ENCODE measurements at places on chromosomes 1 and 21.
A peak's percentile ranks its signal among the peaks of the same experiment; 100 is the strongest.

DNA sequence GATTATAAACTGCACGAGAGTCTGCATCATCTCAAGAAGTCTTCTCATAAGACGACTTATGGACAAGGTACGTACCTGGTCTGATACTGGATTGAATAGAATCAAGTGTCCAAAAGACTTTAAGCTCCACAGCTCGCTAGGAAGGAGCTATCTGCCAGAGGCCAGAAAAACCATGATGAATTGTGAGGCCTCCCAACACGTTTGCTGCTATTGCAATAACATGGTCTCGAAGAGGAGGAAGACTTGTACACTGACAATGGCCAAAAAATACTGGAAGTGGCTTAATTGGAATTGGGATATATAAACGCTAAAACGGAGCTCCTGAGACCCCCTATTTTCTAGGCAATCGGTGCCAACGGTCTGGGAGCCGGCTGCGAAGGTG, 534 bp downstream of the DNAJC28 start:
- no peak for DNase-seq

- no peak for DNase-seq
Observed at GRCh38 chr1:18109058-18109755, 1.6 kb downstream of the IGSF21 start.

GRCh38 chr1:21355956-21356355, 65.7 kb upstream of the ECE1 start:
- no peak for DNase-seq

- no peak for DNase-seq
Observed at GRCh38 chr1:104621221-104621620, 871.5 kb downstream of the AMY1C start.

DNA sequence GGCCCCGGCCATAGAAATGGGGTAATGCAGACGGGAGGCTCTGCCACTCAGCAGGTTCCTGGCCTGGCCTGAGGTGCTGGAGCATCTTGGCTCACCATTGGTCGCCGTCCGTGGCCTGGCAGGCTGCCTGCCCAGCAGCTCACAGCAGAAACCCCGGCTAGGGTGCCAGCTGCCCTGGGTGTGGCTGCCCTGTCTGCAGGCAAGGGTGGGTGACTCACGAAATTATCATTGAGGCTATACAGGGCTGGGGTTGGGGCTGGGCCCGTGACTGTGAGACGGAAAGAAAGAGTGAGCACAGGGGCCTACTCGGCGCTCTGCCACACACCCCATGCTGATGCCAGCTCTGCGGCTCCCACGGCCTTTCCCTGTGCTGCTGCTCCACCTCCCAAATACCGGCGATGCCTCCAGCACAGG, 8.0 kb upstream of the PKP1 start:
- peak; percentile 93 for DNase-seq

DNA sequence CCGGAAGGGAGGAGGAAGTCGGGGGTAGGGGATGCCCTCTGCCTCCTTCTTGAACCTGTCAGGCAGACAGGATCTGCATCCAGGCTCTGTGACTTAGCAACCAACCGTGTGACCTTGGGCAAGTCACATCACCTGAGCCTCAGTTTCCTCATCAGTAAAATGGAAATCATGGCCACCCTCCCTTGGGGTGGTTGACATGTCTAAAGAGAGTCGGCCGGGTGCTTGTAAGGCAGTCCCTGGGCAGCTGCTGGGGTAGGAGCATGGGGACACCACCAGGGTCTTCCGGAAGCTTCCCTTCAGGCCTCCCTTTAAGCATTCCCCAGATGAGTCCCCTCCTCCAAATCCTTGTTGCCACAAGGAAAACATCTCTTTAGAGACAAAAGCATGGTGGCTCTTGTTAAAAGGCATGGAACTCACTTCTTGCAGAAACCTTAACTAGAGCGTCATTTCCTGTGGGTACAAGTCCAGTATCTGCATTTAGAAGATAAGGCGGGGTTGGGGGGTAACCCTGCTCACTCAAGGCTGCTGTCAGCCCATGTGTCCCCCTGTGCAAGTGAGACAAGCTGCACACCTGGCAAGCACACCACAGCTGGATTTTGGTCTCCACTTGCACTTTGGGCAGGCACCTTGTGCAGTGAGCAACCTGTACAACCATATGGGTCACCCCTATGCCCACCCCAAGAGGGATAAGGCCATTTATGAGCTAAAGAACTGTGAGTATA, 10.4 kb downstream of the CLCNKB start:
- no peak for DNase-seq

- DNase-seq: no peak
Observed at GRCh38 chr1:172168597-172168872, 251.9 kb upstream of the C1orf105 start.

DNA sequence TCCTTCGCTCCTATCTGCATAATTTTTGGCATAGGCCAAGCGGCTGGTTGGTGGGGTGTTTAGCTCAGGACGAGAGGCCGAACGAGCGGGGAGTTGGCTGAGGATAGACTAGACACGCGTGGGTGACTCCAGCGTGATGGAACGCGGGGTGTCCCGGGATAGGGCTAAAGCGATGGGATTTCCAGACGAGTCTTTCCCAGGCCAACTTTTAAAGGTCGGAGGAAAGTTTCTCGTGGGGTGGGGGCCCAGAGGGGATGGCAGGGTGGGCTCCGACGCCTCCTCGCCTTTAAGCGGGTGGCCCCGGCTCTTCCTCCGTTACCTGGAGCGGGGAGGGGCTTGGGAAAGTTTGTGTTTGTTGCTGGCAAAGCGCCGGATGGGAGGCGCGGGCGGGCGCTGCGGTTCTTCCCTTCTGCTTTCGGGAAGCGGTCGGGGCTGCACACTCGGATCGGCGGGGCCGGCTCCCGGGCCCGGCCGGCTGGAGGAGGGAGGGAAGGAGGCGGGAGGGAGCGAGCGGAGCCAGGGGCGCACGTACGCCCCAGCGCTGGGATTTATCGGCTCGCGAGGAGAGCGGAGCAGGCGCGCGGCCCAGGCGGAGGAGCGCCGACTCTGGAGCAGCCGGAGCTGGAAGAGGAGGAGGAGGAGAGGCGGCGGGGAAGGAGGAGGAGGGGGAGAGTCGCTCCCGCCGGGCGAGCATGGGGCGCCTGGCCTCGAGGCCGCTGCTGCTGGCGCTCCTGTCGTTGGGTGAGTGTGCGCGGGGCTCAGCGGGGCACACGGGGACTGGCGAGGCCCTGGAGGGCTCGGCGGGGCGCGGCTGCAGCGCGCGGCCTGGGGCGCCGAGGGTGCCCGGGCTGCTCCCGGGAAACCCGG, at the start of gene PTGFRN:
Gene PTGFRN (plus strand): TSS at position 405 of the 867 bp plus-strand sequence. CDS start 288 bp downstream, at position 693.
- DNase-seq: peak; percentile 89

GRCh38 chr1:153790966-153791647, 15.9 kb downstream of the SLC27A3 start:
- peak; percentile 61 for DNase-seq

- DNase-seq: peak; percentile 84
Observed at GRCh38 chr1:103265551-103265950, 157.2 kb upstream of the COL11A1 start.

- DNase-seq: no peak
Observed at GRCh38 chr1:234000557-234001041, 96.1 kb downstream of the SLC35F3 start.

- no peak for DNase-seq
Observed at GRCh38 chr1:23899070-23899469, 14.1 kb downstream of the CNR2 start.

- peak; percentile 53 for DNase-seq
Observed at GRCh38 chr1:168621356-168621755, 45.0 kb downstream of the XCL1 start.

DNA sequence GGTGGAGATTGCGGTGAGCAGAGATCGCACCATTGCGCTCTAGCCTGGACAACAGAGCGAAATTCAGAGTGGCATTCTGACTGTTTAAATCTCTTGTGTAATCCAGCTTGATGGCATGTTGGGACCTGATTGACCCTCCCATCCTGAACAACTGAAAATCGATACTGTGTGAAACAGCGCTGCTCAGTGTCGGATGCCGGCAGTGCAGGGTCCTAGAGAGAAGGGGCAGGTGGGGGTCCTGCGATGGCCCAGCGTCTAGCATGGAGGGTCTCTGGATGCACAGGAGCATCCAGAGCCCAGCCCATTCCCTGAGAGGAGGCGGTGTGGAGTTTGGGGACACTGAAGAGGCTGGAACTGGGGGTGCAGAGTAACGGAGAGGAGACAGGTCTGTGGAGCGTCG, 15.8 kb downstream of the AGT start:
- DNase-seq: no peak

- no peak for DNase-seq
Observed at GRCh38 chr1:4081806-4082711, 182.0 kb upstream of the C1orf174 start.

GRCh38 chr1:212512816-212513559, 80.3 kb downstream of the NENF start:
- DNase-seq: peak; percentile 89

GRCh38 chr1:38451541-38451993, 405.0 kb upstream of the POU3F1 start:
- DNase-seq: peak; percentile 94

- DNase-seq: peak; percentile 83
Observed at GRCh38 chr1:166164995-166165660, 1.7 kb downstream of the FAM78B start.

DNA sequence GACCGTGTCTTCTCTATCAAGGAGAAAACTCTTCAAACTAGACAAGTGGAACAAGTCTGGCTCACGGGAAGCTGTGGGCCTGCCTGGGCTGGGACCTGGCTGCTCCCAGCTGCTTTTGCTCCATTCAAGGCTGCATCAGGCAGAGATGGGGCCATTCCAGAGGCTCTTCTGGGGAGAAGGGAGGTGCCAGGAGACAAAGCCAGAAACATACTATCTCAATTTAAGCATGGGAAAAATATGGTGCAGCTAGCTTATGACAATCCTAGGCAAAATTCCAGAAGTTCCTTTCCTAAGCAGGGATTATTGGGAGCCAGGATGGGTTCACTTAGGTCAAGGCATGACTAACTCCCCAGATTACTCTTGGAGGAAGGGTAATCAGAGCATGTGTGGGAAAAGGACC, 90.8 kb upstream of the SLC2A1 start:
- DNase-seq: no peak

DNA sequence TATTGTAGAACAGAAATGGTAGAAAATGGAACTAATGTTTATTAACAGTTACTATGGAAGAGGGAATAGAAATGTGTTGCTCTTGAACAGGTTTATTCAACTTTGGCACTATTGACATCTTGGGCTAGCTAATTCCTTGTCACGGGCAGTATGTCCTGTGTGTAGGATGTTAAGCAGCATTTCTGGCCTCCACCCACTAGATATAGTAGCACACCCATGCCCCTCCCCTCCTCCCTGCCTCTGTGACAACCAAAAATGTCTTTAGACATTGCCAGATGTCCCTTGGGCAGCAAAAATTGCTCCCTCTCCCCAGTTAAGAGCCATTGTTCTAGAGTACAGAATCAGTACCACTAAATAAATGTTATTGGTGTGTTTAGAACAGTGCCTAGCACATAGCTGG, 91.4 kb upstream of the TPTE start:
- DNase-seq: no peak

DNA sequence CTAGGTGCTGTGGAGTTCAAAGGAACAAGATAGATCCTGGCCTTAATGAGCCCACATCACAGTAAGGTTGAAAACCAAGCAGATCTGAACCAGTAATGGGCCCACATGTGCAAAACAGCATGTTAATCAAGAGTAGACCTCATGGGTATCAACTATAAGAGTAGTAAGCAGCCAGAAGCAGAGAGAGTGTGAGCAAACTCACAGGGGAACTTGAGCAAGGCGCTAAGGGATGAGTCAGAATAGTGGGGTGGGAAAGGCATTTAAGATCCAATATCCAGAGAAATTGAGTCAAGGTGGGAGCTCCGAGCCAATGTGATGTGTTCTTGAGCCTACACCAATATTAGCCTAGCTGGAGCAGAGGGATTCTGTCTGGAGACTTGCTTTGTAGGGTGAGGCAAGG, 52.4 kb upstream of the GJA5 start:
- DNase-seq: no peak

Data from astrocyte of the hippocampus (primary cell).